Bone marrow (tissue), 2 donors: ENCODE measurements at places on chromosomes 3 and 15.

GRCh38 chr15:101406526-101407195 lies 82.8 kb downstream of the PCSK6 start:
- DNase-seq: no peak

DNA sequence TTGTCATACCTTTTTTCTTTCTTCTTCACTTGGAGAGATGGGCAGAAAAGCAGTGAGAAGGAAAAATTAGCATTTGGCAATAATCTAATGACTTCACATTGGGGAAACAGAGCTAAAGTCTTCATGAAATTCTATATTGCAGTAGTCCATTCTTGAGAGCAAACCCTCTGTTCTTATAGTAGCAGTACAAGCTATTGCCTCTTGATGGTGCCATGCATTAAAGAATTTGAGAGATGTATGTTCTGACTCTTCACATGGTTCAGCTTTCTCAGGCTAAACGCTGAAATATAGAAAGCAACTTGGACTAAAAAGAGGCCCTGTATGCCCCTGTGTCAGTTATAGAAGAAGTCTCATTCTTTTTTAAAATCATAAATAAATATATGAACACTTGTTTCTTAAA lies 36.0 kb downstream of the PHLDB2 start:
- DNase-seq: no peak

DNA sequence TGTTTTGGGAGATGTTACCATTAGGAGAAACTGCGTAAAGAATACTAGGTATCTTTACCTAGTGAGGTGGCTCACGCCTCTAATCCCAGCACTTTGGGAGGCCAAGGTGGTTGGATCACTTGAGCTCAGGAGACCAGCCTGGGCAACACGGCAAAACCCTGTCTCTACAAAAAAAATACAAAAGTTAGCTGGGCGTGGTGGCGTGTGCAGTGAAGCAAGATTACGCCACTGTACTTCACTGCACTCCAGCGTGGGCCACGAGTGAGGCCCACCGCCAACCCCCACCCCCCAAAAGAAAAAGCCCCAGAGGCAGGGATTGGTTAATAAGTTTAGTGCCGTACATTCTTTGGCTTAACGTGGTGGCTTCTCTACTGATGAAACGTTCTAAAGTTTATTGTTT lies 23.5 kb downstream of the TRIM71 start:
- DNase-seq: no peak

DNA sequence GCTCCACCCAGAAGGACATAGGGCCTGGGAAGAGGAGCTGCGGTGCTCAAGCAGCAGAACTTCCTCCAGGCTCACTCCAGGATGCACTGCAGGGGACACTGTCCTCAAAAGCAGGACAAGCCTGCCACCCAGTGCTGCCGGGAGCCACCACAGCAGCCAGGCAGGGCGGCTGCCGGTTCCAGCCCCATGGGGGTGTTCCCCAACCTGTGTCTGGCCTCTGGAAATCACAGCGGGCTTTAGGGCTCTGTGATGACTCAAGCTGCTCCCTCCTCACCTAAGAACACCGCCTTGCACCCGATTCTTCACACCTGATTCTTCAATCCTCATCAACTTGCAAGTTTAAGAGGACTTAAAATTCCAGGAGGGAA lies 71.9 kb upstream of the SLC6A11 start:
- DNase-seq: no peak

DNA sequence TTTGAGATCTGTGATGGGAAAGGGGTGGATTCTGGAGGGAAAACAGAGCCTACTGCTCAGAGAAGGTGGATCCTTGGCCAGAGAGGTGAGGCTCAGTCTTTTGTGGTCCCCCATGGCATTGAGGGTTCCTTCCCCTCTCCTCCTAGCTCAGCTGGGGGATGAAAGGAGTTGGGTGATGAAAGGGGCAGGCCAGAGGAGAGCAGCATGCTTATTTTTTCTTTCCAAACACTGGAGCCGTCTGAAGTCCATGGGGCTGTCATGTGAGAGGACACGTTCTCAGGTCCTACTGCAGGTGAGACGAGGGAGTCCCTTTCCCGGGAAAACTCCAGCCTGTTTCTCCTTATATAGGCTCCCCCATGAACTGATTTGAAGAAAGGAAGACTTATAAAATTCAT lies 71.4 kb downstream of the SCN5A start:
- no peak for DNase-seq

- no peak for DNase-seq
Measured at GRCh38 chr3:71062952-71063772, 520.4 kb downstream of the FOXP1 start.

DNA sequence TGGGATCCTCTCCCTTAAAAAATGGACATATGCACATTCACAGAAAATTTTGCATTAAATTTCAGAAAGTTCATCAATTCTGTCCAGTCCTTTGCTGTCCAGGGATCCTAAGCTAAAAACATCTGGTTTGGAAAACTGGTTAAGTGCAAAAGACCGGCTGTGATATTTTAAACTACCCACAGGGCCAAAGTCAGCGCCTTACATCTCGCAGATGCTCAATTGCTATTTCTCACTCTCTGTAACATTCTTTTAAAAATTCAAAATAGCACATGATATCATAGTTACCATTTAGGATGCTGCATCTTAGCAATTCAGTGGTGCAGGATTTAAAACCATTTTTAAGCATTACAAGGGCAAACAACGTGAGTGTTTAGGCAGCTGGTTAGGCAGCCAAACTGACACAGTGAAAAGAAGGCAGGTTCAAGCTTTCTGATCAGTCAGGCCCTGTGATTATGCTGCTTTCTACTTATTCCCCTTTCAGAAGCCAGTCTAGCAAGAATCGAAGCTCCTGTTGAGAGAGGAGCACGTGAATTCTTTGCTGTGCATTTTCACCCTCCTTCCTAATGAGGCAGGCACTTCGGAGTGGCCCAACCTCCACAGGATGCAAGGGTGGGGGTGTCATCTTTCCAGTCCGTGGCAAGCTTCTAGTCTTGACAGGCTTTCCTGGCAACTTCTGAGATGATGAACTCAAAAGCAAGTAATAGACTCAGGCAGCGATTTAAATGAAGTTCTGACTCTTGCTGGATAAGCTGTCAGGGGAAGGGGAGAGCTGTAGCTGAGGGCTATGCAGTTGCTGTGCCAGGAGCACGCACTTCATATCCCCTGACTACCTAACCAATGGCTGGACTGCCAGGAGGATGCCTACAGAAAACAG lies 8.8 kb downstream of the PRICKLE2 start:
- no peak for DNase-seq

DNA sequence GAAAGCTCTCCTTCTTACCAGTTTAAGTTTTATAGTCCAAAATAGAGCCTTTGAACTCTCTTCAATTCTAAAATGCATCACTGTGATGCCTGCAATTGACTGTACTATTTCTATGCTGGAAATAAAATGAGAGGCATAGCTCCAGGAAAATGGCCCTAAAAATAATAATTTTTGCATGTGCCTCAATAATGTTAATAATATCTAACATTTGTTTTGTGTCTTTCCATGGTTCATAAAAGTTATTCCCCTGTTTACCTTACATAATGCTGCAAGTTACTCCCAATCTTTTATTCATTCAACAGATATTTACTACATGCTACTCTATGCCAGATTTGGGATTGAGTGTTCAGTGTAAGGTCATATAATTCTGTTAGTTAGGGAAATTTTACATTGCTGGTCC lies 574.0 kb downstream of the RBMS3 start:
- DNase-seq: no peak

DNA sequence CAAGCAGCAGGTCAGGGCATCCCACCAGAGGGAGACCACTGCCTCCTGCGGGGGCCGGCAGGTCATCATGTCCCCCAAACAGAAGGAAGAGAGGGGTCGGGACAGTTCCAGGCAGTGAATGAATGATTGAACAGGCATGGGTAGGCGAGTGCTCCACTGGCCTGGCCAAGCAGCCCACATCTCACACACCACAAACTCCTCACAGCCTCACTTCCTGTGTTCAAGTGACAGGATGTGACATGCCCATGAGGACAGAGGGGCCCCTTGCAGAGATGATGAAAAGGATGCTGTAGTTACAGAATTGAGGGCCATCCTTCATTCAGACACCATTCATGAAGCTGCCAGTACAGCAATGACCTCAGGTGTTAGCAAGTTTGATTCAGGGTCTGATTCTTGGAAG lies 3.7 kb downstream of the IQSEC1 start:
- DNase-seq: peak; percentile 49

DNA sequence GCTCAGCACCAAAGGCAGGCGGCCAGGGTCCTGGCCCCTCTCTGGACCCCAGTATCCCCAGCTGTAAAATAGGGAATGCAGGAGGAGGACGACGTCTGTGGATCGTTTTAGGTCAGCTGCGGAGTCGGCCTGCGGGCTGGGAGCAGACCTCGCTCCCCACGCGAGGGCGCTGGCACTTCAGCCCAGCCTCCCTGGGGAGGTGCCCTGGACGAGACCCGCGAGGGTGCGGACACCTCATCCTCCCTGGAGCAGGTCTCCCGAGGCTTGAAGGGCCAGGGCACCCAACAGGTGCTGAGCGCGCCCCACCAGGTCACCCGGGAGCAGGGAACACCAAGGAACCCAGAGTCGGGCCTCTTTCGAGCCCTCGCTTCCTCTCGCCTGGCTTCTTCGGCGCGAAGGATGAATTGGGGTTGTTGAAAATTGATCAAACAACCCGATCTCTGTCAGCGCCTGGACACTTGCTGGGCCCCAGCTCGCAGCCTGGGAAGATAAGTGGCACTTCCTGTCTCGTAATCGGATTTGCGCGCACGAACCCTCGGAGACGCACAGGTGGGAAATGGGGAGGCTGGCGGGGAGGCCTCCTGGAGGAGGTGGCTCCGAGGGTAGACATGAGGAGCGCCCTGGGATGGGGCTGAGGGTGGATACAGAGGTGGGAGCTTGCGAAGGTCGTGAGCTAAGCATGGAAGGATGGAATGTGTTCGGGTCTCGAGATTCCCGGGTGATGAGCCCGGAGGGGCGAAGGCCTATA lies 588 bp upstream of the VIPR1 start:
- no peak for DNase-seq

DNA sequence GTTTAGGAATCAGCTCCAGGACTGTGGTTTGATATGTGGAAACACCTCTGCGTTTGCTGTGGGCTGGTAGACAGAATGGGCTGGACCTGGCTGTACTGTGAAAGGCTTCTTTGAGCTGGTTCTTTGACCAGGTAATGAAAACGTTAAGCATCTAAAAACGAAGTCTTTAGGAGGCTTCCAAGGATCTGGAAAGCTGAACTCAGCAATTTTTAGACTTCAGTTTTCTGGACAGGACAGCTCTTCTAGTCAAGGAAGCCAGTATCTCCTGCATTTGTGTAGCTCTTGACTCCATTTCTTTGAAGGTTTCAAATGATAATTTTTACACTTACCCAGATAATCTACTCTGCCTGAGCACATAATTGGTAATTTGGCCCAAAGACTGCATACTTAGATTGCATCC lies 25.5 kb downstream of the MAP2K1 start:
- DNase-seq: no peak

GRCh38 chr15:40345867-40346578 lies 4.8 kb upstream of the PHGR1 start:
- no peak for DNase-seq
